ENCODE measurements at places on chromosomes 5 and 9.

GRCh38 chr5:85132269-85132668 lies 747.6 kb upstream of the EDIL3 start:
- DNase-seq: no peak

- peak; percentile 62 for DNase-seq
These were observed 318.2 kb downstream of the SLCO4C1 start for GRCh38 chr5:101977729-101978345.

DNA sequence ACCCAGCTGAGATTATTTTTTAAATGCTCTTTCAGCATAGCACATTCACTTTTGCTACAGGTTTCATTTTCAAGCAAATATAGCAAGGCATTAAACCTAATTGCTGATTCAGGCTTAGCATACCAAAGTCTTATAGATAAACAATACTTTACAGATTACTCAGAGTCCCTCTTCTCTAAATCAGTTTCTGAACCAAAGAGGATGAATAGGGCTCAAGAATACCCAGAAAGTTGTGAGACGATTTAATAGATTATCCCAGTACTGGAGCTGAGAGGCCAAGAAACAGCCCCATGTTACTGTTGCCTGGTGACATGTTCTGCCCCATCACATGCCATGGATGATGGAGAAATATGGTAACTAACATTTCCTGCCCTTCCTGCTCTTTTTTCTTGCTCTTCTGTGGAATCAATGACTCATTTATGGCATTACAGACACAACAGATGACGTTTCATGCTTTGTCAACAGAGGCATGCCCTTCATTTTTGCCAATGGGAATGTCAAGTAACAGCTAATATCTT lies 18.1 kb upstream of the SSBP2 start:
- no peak for DNase-seq

GRCh38 chr5:73603998-73604397 lies 22.0 kb upstream of the ARHGEF28 start:
- no peak for DNase-seq

DNA sequence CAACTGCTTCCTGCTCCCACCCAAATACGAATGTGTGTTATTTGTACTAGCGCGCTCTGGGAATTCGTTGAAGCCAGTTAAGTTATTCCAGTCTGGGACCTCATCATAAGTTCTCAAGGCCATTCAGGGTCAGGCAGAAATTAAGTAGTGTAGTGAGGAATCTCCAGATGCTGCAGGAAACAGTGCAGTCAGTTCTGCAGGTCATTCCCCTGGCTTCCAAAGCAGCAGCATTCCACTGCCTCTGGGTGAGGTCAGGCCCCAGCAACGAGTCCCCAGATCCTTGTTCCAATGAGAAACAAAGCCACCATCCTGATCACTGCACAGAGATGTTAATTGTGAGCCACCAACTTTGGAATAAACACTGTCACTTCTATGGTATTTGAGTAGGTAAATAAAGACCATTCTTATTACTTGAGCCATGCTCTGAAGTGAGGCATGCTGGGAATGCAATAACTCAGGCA lies 33.1 kb downstream of the SVEP1 start:
- DNase-seq: no peak

DNA sequence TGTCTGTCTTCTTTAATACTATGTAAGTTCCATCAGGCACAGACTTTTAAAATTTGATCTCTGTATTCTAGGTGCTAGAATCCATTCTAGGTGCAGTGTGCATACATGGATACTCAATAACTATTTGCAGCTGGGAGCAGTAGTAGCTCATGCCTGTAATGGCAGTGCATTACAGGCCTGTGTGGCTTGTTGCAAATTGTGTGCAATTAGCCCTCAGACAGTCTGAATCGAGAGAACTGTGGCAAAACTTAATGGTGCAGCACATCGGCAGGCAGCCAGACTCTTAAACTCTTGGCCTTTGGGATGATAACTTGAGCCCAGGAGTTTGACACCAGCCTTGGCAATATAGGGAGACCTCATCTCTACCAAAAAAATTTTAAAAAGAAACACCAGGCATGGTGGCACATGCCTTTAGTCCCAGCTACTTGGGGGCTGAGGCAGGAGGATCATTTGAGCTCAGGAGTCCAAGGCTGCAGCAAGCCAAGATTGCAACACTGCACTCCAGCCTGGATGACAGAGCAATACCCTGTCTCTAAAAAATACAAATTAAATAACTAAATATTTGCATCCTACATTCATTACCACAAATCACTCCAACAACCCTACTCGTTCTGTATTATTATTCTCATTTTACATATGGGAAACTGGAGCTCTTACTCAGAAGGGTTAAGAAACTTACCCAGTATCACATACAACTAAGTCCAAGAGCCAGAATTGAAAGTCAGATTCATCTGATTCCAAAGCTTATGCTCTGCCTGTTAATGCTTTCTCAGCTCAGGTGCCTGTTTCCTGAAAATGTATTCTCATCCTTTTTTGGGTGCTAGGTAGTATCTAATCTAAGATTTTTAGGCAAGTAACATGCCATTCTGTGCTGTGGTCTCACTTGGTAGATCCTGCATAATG lies 30.1 kb downstream of the PRKACG start:
- no peak for DNase-seq

GRCh38 chr9:120873512-120873911 lies 3.5 kb downstream of the PHF19 start:
- DNase-seq: no peak

GRCh38 chr9:79660615-79661014 lies 88.8 kb downstream of the TLE4 start:
- no peak for DNase-seq

Measured in NCI-H187 (cell line).